ENCODE measurements at places on chromosomes 16 and 17.

DNA sequence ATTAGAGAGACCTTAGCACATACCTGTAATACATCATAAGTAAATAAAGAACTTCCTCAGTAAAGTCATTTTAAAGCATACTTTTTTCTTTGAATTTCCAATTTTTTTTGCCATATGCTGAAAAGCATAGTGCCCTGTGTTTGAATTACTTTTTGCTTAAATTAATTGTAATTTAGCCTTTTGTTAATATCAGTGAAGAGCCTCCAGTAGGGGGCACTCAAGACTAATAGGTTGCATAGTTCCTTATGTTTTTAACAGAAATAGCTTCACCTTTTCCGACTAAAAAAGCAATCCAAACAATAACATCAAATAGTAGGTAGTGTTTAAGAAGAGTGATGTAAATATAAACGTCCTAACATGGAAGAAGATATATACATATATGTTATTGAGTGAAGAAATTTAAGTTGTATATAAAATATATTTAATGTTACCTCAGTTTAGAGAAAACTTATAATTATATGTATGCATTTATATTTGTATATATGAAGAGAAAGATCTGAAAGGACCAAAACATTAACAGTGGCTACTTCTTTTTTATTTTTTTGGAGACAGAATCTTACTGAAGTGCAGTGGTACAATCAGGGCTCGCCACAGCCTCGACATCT is 18.6 kb downstream of the RAD51C start:
- no peak for DNase-seq

- DNase-seq, result no peak
Observed at GRCh38 chr17:27977751-27978688, 64.5 kb upstream of the NLK start.

DNA sequence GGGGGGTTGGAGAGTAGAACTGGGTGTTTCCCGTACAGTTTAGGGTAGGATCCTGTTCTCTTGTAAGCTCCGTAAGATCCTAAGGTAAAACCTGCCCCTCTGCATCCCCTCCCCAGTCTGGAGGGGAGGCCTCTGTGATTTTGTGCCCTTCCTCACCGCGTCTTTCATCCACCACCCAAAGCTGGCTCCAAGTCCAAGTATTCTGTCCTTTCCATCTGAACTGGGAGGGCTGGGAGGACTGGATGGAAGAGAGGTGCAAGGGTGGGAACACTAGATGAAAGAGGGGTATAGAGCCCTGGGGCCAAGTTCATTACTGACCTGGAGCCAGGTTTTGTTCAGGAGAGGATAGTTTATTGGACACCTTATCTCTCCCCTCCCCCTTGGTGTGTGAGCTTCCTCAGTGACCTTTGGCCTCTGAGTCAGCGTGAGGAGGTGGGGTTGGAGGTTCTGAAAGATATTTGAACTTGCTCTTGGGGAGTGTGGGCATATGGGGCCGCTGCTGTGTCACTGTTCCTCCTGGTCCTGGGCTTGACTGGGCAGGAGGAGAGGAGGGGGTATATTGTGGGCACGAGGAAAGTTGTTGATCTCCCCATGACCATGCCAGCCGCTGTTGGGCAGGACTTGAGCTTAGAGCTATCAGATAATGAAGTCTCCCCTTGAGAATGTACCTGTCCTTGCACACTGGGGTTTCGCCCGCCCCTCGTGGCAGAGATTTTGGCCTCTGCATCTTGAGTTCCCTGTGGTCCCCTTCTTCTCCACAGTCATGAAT is 1.6 kb downstream of the LASP1 start:
- peak; percentile 83 for DNase-seq

DNA sequence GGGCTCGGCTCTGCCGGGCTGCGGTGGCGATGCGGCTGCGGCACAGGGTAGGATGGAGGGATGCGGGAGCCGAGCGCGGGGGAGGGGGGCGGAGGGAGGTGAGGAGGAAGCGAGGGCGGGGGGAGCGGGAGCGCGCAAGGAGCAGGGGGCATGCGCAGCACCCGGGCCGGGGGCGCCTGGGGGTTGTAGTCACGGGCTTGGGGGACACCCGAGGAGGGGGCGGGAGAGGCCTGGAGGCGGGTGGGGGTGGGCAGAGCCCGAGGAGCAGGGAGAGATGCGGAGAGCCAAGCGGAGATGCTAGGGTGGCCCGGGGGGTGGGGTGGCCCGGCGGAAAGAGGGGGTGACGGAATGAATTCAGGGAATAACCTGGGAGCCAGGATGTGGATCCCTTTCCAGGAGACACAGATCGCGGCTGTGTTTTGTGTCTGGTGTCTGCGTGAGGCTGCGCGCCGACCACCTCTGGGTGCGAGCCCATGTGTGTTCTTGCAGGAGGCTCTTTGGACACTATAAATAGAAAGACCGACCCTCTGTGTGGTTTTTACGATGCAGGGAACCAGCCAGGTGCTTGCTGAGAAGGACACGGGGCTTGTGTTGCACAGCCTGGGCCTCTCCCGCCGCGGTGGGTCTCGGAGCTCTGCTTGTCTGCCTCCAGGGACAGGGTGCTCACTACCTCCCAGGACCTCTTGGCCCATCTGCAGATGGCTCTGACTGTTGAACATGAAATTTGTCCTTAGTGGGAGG is at the start of gene STX1B:
Gene STX1B (minus strand): TSS at position 54 of the 741 bp plus-strand sequence. CDS start 242 bp downstream, outside the sequence.
- no peak for DNase-seq

DNA sequence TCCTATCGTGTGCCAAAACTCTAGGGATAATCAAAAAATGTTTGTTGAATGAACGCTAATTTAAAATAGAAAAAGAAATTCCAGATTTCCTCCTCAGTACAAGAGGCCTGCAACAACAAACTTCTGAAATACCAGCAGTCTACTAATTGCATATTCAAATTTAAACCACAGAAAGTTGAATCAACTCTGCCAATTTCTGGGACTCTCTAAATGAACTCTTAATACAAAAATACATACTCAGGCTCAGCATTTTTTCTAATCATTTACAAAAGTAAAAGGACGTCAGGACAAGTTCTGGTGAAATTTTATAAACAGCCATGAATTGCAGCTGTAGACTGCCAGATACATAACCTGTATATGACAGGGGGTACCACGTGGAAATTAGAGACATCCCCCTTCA is 49.0 kb downstream of the KANSL1 start:
- DNase-seq, result no peak

- peak; percentile 15 for DNase-seq
Observed at GRCh38 chr17:50003911-50004310, 8.9 kb upstream of the DLX3 start.

DNA sequence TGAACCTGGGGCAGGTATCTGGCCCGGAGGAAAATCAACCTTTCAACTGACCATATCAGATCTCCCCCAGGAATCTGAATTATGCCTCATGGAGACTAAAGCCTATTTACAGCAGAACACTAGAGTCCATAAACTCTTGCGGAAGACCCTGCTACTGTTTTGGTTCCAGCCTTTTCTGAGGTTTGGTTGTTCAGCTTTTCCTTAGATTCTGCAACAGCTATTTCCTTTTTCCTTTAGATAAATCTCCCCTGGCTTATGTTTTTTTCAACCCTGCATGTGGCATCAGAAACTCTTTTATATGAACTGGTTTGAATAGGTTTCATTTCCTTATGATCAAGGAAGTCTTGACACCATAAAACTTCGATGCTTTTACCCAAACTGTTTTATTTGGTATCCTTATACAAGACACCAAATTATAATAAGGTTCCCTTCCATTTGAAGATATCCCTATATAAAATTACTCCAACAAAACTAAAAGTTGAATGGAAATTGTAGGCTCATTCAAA is 13.1 kb downstream of the SPOP start:
- DNase-seq, result no peak

- no peak for DNase-seq
Observed at GRCh38 chr16:87847785-87848675, 21.3 kb downstream of the SLC7A5 start.

- DNase-seq, result no peak
Observed at GRCh38 chr16:11792410-11793241, 4.4 kb downstream of the ZC3H7A start.

- no peak for DNase-seq
Observed at GRCh38 chr16:54694651-54695050, 236.0 kb upstream of the IRX5 start.

DNA sequence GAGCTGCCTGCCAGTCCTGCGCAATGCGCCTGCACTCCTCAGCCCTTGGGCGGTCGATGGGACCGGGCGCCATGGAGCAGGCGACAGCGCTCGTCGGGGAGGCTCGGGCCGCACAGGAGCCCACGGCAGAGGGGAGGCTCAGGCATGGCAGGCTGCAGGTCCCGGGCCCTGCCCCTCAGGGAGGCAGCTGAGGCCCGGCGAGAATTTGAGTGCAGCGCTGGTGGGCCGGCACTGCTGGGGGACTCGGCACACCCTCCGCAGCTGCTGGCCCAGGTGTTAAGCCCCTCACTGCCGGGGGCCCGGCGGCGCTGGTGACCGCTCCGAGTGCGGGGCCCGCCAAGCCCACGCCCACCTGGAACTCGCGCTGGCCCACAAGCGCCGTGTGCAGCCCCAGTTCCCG is 13.6 kb upstream of the FADS6 start:
- DNase-seq, result no peak

DNA sequence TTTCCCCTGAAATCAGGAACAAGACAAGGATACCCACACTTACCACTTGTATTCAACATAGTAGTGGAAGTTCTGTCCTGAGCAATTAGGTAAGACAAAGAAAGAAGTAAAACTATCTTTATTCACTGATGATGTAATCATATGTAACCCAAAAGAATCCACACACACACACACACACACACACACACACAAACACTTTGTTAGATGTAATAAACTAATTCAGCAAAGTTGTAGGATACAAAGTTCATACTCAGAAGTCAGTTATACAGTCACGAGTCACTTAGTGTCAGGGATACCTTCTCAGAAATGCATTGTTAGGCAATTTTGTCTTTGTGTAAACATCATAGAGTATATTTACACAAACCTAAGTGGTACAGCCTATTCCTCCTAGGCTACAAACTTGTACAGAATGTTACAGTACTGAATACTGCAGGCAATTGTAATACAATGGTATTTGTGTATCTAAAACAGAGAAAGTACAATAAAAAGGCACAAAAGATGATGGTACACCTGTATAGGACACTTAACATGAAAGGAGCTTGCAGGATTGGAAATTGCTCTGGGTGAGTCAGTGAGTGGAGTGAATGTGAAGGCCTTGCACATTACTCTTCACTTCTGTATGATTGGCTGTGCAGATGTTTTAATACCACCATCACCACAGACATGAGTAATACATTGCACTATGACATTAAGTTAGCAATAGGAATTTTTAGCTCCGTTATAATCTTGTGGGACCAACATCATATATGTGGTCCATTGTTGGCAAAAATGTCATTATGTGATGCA is 370.1 kb downstream of the ZFHX3 start:
- DNase-seq, result no peak

DNA sequence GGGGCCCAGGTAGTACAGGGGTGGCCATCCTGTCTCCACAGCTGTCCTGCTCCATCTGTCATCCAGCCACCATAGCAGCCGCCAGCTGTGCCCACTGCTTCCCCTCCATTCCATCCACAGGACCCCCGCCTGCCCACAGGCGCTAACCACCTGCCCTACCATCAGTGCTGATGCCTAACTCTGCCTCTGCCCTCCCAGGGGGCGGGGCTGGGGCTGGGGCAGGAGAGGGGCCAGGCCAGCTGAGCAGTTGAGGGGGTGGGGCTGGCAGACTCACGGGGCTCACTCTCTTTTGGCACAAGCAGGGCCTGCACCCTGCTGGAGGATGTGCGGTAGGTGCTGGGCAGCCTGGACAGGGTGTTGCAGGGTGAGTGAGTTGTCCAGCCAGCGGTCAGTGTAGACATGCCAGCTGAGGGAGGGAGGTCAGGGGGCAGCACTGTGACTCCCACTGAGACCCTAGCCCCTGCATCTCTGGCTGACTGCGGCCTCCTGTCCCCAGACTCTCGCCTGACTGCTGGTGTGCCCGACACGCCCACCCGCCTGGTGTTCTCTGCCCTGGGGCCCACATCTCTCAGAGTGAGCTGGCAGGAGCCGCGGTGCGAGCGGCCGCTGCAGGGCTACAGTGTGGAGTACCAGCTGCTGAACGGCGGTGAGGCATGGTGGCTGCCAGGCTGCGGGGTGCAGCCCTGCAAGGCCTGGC is 9.6 kb downstream of the GALK1 start:
- DNase-seq, result no peak

DNA sequence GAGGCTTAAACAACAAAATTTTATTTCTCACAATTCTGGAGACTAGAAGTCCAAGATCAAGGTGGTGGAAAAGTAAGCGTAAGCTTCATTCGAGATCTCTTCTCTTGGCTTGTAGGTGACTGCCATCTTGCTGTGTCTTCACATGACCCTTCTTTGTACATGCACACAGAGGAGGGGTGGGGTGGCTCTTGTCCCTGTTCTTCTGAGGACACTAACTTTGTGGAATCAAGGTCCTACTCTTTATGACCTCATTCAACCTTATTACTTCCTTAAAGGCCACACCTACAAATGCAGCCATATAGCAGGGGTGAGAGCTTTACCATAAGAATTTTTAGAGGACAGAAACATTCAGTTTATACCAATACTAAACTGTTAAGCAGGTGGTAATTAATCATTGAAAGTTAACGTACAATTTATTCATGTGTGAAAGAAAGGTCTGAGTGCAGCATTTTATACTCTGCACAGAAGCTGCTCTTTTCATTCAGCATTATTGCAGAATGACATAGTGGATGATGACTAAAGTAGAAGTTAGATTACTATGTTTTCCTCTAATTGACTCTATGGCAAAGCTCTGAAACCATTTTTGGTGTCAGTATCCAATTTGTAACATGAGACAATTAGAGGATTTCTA is 139.9 kb upstream of the HLF start:
- DNase-seq, result no peak

DNA sequence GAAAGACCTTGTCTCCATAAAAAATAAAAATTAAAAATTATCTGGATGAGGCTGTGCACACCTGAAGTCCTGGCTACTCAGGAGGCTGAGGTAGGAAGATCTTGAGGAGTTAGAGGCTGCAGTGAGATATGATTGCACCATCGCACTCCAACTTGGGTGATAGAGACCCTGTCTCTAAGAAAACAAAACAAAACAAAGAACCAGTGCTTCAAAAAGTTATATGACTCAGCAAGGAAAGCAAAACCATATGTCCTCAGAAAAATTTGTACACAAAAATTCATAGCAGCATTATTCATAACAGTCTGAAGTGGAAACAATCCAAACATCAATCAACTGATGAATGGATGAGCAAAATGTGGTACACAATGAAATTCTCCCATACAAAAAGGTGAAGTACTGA is 48.9 kb downstream of the SLFN5 start:
- DNase-seq, result no peak

DNA sequence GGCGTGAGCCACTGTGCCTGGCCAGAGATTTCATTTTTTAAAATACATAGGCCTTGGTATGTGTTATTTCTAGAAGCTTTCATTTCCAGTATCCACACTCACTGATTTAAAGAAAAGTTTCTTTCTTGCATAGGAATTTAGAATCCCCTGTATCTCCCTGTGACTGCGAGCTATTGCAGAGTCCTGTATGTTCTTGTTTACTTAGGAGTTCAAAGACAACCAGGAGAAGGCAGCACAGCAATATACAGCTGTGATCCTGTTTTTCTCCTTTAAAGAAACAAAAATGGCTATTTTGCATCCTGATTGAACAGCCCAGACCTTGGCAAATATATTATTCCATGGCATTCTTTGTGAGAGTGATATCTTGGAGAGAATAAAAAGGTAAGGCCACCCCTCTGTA is 185.0 kb upstream of the COX10 start:
- DNase-seq, result no peak

- DNase-seq, result no peak
Observed at GRCh38 chr16:85735225-85735635, 15.7 kb downstream of the C16orf74 start.

- DNase-seq, result no peak
Observed at GRCh38 chr16:13322336-13322735, 420.9 kb downstream of the SHISA9 start.

GRCh38 chr17:61555127-61555566 is 35.9 kb downstream of the NACA2 start:
- no peak for DNase-seq
